ENCODE measurements at places on chromosomes 7 and 10. TPM values are rescaled to one million over a fixed set of nuclear protein-coding genes. Genes with fewer than 3 reads are reported as not detected.

Gene SMO
- total RNA-seq: 134 TPM

Gene OLAH
- 0.69 TPM for total RNA-seq

GRCh38 chr10:49157229-49157628 lies 23.4 kb upstream of the FAM170B start:
- no peak overlapping the region for H3K4me3 ChIP-seq
- peaks cover 82% of the 10 kb centered on the region for H3K27me3 ChIP-seq
- no peaks in the 10 kb centered on the region for H3K36me3 ChIP-seq
- no peaks in the 10 kb centered on the region for H3K4me1 ChIP-seq
- H3K27ac ChIP-seq: no peak overlapping the region

DNA sequence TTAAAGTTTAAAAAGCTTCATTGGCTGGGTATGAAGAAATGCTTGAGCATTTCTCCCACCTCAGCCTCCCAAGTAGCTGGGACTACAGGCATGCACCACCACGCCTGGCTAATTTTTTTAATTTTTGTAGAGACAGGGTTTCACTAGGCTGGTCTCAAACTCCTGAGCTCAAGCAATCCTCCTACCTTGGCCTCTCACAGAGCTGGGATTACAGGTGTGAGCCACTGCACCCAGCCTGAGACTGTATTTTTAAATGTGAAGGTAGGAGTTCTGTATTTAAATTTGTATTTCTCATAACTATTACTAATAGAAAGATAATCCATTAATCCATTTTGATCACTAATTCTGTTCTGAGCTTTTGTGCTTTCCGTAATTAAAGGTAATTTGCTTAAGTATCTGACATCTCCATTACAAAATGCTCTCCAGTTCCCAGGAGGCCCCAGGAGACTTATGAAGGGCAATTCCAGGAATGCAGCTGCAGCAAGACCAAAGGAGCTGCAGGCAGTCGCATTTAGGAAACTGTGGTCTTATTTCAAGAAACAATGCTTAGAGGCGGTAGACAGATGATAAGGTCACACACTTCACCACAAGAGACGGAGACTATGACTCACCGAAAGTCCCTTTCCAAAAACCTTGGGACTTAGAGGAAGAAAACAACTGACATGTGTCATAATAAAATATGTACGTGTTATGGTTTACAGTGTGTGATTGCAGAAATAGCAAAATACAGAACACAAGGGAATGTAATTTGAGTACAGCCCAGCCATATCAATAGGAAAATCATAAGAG lies 23.3 kb downstream of the YAE1 start:
- H3K27me3 ChIP-seq: no peaks in the 10 kb centered on the region
- DNase-seq: no peak
- H3K27ac ChIP-seq: peak overlapping the region; percentile 49

Gene HYAL4
- total RNA-seq: not detected

DNA sequence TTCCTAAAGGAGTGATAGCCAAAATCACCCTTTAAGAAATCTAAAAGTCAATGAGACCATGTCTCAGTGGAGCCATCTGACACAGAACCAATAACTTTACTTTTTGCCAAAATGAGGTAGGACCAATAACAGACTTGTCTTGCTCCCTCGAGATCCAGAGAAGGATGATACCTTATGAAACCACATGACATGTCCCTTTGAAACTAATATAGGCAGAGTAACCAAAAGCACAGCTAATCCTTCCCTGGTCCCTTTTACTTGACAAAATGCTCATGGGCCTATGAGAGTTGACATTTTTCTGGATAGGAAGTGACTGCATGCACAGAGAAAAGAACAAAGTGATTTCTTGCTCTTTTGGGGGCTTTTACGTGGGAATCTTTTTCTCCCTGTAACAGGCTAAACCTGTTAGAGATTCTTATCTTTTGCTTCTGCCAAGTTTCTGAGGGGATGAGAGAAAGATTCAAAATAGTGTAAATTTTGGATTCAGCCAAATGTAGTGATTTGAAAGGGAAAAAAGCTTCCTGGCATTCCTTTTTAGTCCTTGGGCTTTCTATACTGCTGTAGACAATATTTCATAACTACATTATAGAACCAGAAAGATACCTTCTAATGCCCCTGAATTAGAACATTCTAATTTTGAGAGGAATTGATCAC lies 87.6 kb downstream of the ARMH3 start:
- H3K4me1 ChIP-seq: peaks cover 11% of the 10 kb centered on the region
- H3K36me3 ChIP-seq: peaks cover 12% of the 10 kb centered on the region
- DNase-seq: no peak
- no peak overlapping the region for H3K4me3 ChIP-seq

GRCh38 chr10:60572511-60573194 lies 183.0 kb upstream of the ANK3 start:
- H3K4me1 ChIP-seq: peaks cover 45% of the 10 kb centered on the region
- H3K27ac ChIP-seq: peak overlapping the region; percentile 91
- DNase-seq: peak; percentile 43
- no peaks in the 10 kb centered on the region for H3K27me3 ChIP-seq
- peaks cover 15% of the 10 kb centered on the region for H3K36me3 ChIP-seq

DNA sequence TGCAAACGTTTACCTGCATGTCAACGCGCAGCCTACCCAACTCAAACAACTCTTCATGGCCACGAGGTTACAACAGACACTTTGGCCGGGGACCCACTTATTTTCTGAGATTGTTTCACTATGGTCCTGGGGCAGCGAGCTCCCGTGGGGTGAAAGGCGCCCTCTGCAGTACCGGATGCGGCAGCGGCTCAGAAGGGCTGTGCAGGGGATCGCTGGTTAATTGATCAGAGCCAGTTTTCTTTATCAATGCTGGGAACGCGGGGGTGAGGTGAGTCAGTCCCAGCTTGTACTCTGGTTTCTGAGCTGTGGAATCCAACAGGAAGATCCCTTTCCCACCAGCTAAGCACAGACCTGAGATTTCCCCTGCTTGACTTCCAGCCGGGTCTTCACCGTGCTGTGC lies 366.5 kb upstream of the KLF6 start:
- no peak overlapping the region for H3K4me3 ChIP-seq
- H3K27me3 ChIP-seq: no peaks in the 10 kb centered on the region
- no peak overlapping the region for H3K27ac ChIP-seq
- H3K4me1 ChIP-seq: no peaks in the 10 kb centered on the region
- no peak for DNase-seq

GRCh38 chr7:113730309-113730955 lies 188.4 kb downstream of the PPP1R3A start:
- DNase-seq: no peak
- no peak overlapping the region for H3K4me3 ChIP-seq
- no peaks in the 10 kb centered on the region for H3K36me3 ChIP-seq
- peaks cover 5% of the 10 kb centered on the region for H3K27me3 ChIP-seq
- no peaks in the 10 kb centered on the region for H3K4me1 ChIP-seq

- H3K4me1 ChIP-seq: no peaks in the 10 kb centered on the region
- H3K4me3 ChIP-seq: no peak overlapping the region
- H3K27me3 ChIP-seq: peaks cover 6% of the 10 kb centered on the region
- DNase-seq: no peak
- H3K36me3 ChIP-seq: peaks cover 7% of the 10 kb centered on the region
These were observed 421.4 kb downstream of the GALNT17 start for GRCh38 chr7:71553306-71553705.

Gene NYAP1
- 8.2 TPM for total RNA-seq
